ENCODE measurements at places on chromosomes 4 and X. TPM values are rescaled to one million over a fixed set of nuclear protein-coding genes. Genes with fewer than 3 reads are reported as not detected.

DNA sequence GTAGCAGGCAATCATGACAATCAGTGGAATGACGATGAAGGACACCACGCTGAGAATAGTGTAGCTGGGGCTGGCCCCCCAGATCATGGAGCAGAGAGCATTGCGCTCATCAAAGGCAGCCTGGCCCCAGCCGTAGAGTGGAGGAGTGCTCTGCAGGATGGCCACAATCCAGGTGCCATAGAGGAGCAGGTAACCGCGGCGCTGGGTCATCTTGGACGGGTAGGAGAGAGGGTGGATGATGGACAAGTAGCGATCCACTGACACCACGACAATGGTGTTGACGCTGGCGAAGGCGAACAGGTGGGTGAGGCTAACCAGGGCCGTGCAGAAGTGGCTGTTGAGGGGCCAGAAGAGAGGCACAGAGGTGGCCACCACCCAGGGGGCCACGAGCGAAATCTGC is 2.8 kb downstream of the GPR101 start:
- DNase-seq = no peak

The CSN1S1 gene
- polyA plus RNA-seq = not detected

- DNase-seq = no peak
Measured at GRCh38 chrX:20056704-20057103, 60.0 kb downstream of the MAP7D2 start.

GRCh38 chrX:9728261-9728660 is 37.4 kb downstream of the GPR143 start:
- no peak for DNase-seq

The FGF13 gene
- polyA plus RNA-seq = 5.2 TPM

DNA sequence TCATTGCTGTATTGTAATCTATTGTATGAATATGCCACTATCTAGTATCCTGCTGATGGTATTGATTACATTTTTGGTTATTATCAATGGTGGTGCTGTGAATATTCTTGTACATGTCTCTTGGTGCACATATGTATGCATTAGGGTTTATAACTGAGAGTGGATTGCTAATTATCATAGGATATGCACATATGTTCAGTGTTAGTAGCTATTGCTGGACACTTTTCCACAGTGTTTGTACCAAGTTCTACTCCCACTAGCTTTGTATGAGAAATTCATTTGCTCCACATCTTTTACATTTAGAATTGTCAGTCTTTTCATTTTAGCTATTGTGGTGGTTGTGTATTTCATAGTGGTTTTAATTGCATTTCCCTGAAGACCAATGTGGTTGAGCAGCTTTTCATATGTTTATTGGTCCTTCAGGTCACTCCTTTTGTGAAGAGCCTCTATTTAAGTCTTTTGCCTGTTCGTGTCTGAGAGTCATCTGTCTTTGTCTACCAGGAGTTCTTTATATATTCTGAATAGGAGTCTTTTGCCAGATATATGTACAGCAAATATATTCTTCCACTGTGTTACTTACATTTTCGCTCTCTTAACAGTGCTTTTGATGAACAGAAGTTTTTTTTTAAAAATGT is 87.1 kb downstream of the TBC1D19 start:
- DNase-seq = no peak

The RTL3 gene
- polyA plus RNA-seq = not detected

- DNase-seq = no peak
Measured at GRCh38 chrX:57211906-57212305, 74.6 kb upstream of the FAAH2 start.

DNA sequence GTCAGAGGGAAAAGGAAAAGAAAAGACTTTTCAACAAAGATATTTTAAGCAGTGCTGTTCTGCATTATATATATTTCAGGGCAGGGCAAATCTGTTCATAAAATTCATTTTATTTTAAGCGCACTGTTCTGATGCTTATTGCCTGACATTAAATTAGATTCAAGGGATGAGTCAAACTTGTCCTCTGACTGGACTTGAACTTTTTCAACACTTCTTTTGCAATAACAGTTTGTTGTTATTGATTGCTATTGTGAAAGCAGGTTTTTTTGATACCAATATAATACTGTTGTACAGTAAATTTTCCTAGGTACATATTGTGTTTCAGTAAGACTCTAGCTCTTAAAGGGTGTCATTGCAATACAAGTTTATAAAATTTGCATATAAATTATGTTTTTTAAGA is 481.3 kb downstream of the NAF1 start:
- no peak for DNase-seq
